ENCODE measurements at places on chromosomes 5 and 9.

DNA sequence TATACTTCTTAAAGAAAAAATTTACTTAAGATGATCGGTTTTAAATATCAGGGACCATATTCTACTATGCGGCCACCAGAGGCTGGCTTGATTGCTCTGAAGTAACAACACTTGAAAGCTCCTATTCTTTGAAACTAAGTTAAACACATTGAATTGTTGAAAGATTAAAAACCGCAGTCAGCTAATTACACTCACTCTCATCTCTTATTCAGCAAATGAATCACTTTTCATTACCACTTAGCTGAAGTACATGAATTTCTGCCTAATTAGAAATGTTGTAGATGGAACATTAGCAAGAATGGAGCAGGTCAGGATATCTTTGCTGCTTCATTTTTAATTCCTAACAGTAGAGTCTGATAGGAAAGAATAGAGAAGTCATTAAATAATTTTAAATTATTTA is 42.3 kb downstream of the LSM11 start:
- no peak for DNase-seq

GRCh38 chr5:166262395-166262794 is 2029.0 kb upstream of the WWC1 start:
- no peak for DNase-seq

DNA sequence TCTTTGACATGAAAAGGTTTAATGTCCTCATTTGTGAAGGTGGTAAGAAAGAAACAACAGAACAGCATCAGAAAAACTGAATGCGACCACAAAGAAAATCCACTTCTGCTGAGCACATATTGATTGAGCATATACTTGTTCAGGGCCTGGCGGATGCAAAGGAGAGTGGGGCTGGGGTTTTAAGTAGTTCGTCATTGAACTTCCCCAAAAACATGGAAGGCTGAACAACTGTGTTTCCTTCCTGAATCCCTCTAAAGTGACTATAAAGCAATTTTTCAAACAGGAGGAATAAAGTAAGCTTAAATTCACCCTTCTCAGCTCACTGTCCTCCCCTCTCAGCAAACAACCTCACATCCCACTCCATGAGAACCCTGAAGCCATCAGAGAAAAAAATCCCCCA is 262.9 kb downstream of the AGTPBP1 start:
- DNase-seq: no peak

DNA sequence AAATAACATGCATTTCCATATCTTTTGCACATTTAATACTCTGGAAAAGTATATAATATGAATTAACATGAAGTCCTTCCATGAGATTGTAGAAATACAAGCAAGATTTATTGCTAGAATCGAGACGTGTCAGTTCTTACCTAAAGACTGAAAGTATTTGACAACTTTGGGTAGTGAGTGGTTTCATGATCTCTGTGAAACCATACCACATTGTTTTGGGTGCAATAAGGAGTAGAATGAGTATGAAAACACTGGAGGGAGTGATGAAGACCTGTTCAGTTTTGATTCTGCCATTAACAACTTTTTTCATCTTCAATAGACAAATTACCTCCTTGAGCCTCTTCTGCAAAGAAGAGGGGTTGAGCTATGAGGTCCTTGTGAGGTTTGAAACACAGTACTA is 133.7 kb downstream of the NUDT12 start:
- DNase-seq: no peak

DNA sequence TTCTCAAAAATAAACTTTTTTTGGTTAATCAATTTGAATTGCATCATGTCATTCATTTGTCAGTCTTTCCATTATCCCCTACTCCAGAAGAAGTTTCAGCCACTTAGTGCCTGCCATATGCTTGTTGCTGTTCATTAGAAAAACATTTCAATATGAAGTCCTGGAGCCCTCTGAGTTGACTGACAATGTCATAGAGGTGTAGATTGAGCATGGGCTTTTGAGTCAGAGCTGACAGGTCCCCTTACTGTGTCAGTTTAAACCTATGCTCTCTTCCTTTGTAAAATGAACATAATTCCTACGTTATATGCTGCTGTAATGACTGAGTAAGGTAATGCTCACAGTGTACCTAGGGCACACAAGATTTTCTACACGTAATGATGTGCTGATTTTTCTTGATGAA is 114.0 kb downstream of the CTNND2 start:
- DNase-seq: no peak

Measured in Panc1 (cell line).